ENCODE measurements at places on chromosomes 1 and 21. TPM values are rescaled to one million over a fixed set of nuclear protein-coding genes. Genes with fewer than 3 reads are reported as not detected.

- H3K36me3 ChIP-seq: no peaks in the 10 kb centered on the region
- H3K27ac ChIP-seq: no peak overlapping the region
- no peaks in the 10 kb centered on the region for H3K4me1 ChIP-seq
- peaks cover 56% of the 10 kb centered on the region for H3K27me3 ChIP-seq
- DNase-seq: no peak
- H3K4me3 ChIP-seq: no peak overlapping the region
These were observed 43.2 kb downstream of the UTP25 start for GRCh38 chr1:209871006-209871405.

The ADORA3 gene
- not detected for total RNA-seq

- H3K27ac ChIP-seq: no peak overlapping the region
- peaks cover 3% of the 10 kb centered on the region for H3K27me3 ChIP-seq
- H3K36me3 ChIP-seq: no peaks in the 10 kb centered on the region
- no peaks in the 10 kb centered on the region for H3K4me1 ChIP-seq
- H3K4me3 ChIP-seq: no peak overlapping the region
These were observed 36.8 kb upstream of the RALGPS2 start for GRCh38 chr1:178688244-178688643.

The PRAMEF4 gene
- total RNA-seq: not detected

- H3K36me3 ChIP-seq: no peaks in the 10 kb centered on the region
- H3K4me1 ChIP-seq: no peaks in the 10 kb centered on the region
- H3K27ac ChIP-seq: no peak overlapping the region
- H3K27me3 ChIP-seq: no peaks in the 10 kb centered on the region
These were observed 1.9 kb downstream of the WDR64 start for GRCh38 chr1:241654019-241654418.

DNA sequence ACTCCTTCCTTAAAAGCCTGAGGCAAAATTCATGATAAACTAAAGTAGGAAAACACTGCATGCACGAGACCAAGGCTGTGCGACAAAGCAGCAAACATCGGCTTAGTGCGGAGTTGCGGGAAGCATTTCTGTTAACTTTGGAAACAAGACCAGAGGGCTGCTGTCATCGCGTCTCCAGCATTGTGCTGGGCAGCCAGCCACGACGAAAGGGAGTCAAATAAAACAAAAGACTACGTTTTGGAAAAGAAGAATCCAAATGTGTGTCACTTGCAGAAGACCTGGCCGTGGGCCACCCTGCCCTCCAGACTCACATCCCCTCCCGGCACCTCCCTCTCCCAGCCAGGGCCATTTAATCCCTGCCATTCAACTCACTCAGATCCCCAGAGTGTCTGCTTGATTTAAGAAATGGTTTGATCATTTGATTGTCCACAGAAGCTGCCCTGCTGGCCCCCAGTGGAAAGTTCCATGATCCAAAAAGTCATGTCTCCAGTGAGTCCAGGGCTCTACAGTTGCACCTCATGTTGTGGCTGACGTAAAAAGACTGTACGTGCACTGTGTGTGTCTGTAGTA is 2.4 kb upstream of the KRTAP10-11 start:
- H3K27me3 ChIP-seq: peaks cover 5% of the 10 kb centered on the region
- DNase-seq: no peak
- H3K4me3 ChIP-seq: no peak overlapping the region
- H3K4me1 ChIP-seq: peaks cover 3% of the 10 kb centered on the region
- peaks cover 15% of the 10 kb centered on the region for H3K36me3 ChIP-seq

The TTLL7 gene
- total RNA-seq: 5.3 TPM

- no peaks in the 10 kb centered on the region for H3K36me3 ChIP-seq
- H3K27me3 ChIP-seq: no peaks in the 10 kb centered on the region
- H3K4me1 ChIP-seq: no peaks in the 10 kb centered on the region
- H3K27ac ChIP-seq: no peak overlapping the region
- H3K4me3 ChIP-seq: no peak overlapping the region
These were observed 120.1 kb downstream of the PRDM2 start for GRCh38 chr1:13820055-13820454.

The LCE1C gene
- not detected for total RNA-seq

The CD1E gene
- total RNA-seq: not detected

- H3K4me1 ChIP-seq: no peaks in the 10 kb centered on the region
- no peak overlapping the region for H3K27ac ChIP-seq
- DNase-seq: no peak
- H3K27me3 ChIP-seq: peaks cover 12% of the 10 kb centered on the region
- no peak overlapping the region for H3K4me3 ChIP-seq
- no peaks in the 10 kb centered on the region for H3K36me3 ChIP-seq
These were observed 3.4 kb upstream of the CASQ2 start for GRCh38 chr1:115771847-115772457.

- H3K4me3 ChIP-seq: no peak overlapping the region
- H3K27ac ChIP-seq: no peak overlapping the region
- H3K27me3 ChIP-seq: no peaks in the 10 kb centered on the region
- no peaks in the 10 kb centered on the region for H3K4me1 ChIP-seq
- no peak for DNase-seq
- no peaks in the 10 kb centered on the region for H3K36me3 ChIP-seq
These were observed 112.5 kb downstream of the CSMD2 start for GRCh38 chr1:34052565-34052964.

DNA sequence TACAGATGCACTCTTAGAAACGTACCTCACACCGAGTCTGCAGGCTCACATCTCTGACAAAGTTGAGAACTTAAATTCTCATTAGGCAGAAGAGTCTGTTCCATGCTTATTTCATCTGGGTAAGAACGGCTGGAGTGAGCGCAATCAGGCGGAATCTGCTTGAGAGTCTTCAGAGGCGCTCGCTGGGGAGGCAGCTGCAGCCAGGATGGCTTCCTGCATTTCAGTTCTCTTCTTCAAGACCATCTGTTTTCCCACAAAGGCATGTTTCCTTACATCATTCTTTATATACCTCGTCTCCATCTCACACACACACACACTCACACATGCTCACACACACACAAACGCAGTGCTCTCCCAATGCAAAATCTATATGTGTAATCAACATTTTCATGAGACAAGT is 497.1 kb downstream of the AJAP1 start:
- peaks cover 6% of the 10 kb centered on the region for H3K27me3 ChIP-seq
- H3K4me1 ChIP-seq: no peaks in the 10 kb centered on the region
- H3K4me3 ChIP-seq: no peak overlapping the region
- no peak overlapping the region for H3K27ac ChIP-seq

GRCh38 chr1:181424786-181425403 is 58.4 kb upstream of the CACNA1E start:
- no peak overlapping the region for H3K27ac ChIP-seq
- H3K4me1 ChIP-seq: peaks cover 2% of the 10 kb centered on the region
- H3K36me3 ChIP-seq: no peaks in the 10 kb centered on the region
- peak; percentile 80 for DNase-seq
- H3K27me3 ChIP-seq: peaks cover 14% of the 10 kb centered on the region

GRCh38 chr1:1597275-1597930 is 2.5 kb downstream of the FNDC10 start:
- H3K4me1 ChIP-seq: peaks cover 6% of the 10 kb centered on the region
- no peak overlapping the region for H3K4me3 ChIP-seq
- peaks cover 19% of the 10 kb centered on the region for H3K27me3 ChIP-seq
- no peak overlapping the region for H3K27ac ChIP-seq
- no peaks in the 10 kb centered on the region for H3K36me3 ChIP-seq
- no peak for DNase-seq

DNA sequence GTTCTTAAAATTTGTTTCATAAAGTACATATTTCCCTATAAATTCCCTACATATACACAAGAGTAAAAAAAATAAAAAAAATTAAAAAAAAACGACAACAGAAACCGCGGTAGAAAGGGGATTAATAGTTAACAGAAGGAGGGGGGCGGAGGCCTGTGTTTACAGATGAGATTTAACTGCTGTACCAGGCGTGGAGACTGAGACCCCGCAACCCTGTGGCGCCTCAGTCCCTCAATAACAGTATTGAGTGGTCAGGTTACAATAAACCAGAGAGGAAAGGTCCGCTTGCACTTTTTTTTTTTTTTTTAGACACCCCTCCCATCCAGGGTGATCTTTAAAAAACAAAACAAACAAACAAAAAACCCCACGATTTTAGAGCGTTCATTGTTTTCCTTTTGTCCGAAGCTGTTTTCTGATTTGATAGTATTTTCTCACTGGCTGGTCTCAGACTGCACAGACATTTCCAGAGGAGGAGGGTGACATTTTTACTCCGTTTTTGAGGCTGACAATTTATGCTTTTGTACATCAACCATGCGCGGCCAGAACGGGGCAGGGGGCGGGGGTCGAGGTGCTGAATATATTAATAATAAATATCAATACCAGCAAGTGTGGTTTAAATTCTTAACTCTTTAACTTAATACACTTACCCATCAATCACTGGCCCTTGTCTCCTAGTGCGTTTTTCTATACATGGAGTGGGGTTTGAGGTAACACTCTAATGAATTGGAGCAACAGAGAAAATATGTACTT is 1223.9 kb downstream of the BRINP3 start:
- H3K4me3 ChIP-seq: no peak overlapping the region
- H3K27me3 ChIP-seq: no peaks in the 10 kb centered on the region
- no peak overlapping the region for H3K27ac ChIP-seq
- H3K4me1 ChIP-seq: no peaks in the 10 kb centered on the region

- H3K36me3 ChIP-seq: peaks cover 3% of the 10 kb centered on the region
- no peak overlapping the region for H3K27ac ChIP-seq
- H3K27me3 ChIP-seq: peaks cover 21% of the 10 kb centered on the region
- no peak overlapping the region for H3K4me3 ChIP-seq
- H3K4me1 ChIP-seq: peaks cover 19% of the 10 kb centered on the region
These were observed 3.3 kb downstream of the ZBTB18 start for GRCh38 chr1:244054247-244054923.

DNA sequence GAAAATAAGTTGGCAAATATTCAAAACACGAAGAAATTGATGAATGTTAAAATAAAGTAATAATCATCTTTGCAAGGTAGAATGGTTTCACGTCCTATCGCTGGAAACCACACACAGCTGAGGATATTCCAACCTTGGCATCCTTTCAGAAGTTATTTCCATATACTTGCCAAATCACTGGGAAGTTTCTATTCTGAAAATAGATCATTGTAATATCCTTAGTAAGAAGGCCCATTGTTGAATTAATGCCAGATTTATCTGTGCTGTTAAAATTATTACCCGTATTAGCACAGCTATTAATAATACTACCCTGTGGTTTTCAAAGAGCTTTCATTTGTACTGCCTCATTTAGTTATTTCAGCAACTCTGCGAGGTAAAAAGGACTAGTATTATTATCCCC is 81.1 kb downstream of the OLFM3 start:
- no peaks in the 10 kb centered on the region for H3K4me1 ChIP-seq
- no peak for DNase-seq
- H3K27ac ChIP-seq: no peak overlapping the region
- no peak overlapping the region for H3K4me3 ChIP-seq

GRCh38 chr1:61424382-61424781 is 300.6 kb downstream of the TM2D1 start:
- H3K36me3 ChIP-seq: no peaks in the 10 kb centered on the region
- H3K27me3 ChIP-seq: no peaks in the 10 kb centered on the region
- no peak for DNase-seq
- no peak overlapping the region for H3K27ac ChIP-seq

The PALMD gene
- total RNA-seq: not detected

DNA sequence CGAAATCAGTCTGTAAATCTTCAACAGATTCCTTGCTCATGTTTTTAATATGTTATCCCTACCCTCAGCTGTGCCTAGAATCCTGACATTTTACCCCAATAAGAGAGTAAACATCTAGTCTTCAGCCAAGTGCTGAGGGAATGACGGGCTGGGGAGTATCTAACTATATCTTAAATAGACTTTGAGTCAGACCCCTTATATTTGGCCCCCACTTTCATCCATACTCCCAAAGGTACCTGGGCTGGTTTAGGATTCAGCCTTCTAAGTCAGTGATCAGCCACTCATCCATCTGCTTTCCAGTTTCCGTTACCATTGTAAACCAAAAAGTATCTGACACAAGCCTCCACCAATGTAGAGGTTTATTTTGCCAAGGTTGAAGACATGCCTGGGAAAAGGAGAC is 36.1 kb upstream of the CNIH3 start:
- H3K27me3 ChIP-seq: peaks cover 39% of the 10 kb centered on the region
- DNase-seq: no peak
- H3K36me3 ChIP-seq: peaks cover 3% of the 10 kb centered on the region
- no peaks in the 10 kb centered on the region for H3K4me1 ChIP-seq

DNA sequence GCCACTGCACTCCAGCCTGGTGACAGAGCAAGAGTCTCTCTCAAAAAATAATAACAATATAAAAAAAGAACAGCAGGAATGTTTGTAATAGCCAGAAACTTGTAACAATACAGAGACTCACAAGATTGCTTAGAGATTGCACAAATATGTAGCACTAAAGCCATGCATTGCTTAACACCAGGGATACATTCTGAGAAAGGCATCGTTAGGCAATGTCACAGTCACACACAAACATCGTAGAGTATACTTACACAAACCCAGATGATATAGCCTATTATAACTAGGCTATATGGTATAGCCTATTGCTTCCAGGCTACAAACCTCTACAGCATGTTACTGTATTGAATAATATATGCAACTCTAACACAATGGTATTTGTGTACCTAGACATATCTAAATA is 45.3 kb downstream of the GPATCH2 start:
- H3K4me3 ChIP-seq: no peak overlapping the region
- peaks cover 5% of the 10 kb centered on the region for H3K36me3 ChIP-seq
- no peaks in the 10 kb centered on the region for H3K4me1 ChIP-seq
- DNase-seq: no peak

The SYT2 gene
- total RNA-seq: not detected

DNA sequence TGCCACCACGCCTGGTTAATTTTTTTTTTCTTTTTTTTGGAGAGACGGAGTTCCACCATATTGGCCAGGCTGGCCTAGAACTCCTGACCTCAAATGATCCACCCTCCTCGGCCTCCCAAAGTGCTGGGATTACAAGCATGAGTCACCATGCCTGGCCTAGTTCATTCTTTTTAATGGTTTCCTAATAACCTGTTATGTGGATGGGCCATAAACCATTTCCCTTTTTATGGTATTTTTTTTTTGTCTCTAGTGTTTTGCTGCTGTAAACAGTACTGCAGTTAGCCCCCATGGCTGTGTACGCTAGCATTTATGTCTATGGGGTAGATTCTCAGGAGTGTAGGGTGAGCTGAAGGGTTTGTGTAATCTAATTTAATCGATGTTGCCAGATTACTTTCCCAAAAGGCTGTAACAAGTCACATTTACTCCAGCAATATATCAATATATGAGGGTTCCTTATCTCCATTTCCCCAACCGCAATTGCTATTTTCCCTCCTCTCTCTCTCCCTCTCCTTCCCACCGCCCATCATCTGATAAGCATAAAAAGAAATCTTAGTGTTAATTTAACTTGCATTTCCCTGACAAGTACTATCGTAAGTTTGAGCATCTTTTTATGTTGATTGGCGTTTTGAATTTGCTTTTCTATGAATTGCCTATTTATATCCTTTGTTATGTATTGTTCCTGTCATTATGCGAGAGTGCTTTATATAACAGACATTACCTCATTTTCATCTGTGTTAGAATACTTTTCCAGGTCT is 28.7 kb downstream of the RCSD1 start:
- H3K27ac ChIP-seq: no peak overlapping the region
- H3K4me3 ChIP-seq: no peak overlapping the region
- H3K4me1 ChIP-seq: peaks cover 45% of the 10 kb centered on the region
- H3K36me3 ChIP-seq: peaks cover 36% of the 10 kb centered on the region

The LCE2D gene
- total RNA-seq: not detected

The KRTAP21-2 gene
- total RNA-seq: not detected

- H3K4me3 ChIP-seq: no peak overlapping the region
- peaks cover 5% of the 10 kb centered on the region for H3K36me3 ChIP-seq
- no peak overlapping the region for H3K27ac ChIP-seq
These were observed 4.1 kb upstream of the CHML start for GRCh38 chr1:241644259-241644658.

- peaks cover 2% of the 10 kb centered on the region for H3K4me1 ChIP-seq
- H3K36me3 ChIP-seq: no peaks in the 10 kb centered on the region
- no peak for DNase-seq
- no peak overlapping the region for H3K27ac ChIP-seq
- no peak overlapping the region for H3K4me3 ChIP-seq
These were observed 41.6 kb upstream of the TMEM52 start for GRCh38 chr1:1960480-1961196.

The CLEC20A gene
- total RNA-seq: not detected

All from activated CD8-positive, alpha-beta memory T cell treated with anti-CD3 and anti-CD28 coated beads, Interleukin-2, amount 10 ng/mL, durations not matched to agents 7 days and 5 days (primary cell).